Activated T-cell treated with anti-CD3 and anti-CD28 coated beads, Interleukin-2, amount 50 U/mL, for 4 hours (primary cell): ENCODE measurements at places on chromosomes 5 and 9.

DNA sequence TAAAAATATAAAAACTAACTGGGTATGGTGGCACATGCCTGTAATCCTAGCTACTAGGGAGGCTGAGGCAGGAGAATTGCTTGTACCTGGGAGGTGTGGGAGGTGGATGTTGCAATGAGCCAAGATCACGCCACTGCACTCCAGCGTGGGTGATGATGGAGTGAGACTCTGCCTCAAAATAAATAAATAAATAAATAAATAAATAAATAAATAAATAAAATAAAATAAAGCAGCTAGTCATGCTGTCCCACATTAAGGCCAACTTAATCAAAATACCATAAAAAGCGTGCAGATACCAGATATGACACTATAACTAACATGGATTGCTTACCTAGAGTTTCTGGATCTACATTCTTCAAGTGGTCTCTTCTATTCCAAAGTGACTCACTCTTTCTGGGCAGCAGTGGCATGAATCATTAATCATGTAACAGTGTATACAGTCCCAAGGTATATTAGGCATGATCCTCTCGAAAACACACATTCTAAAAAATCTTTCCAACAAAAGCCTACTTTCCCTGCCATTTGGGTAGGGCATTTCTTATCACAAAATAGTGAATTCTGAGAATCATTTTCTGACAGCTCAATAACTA is 187.1 kb downstream of the ELAVL2 start:
- DNase-seq: no peak

- no peak for DNase-seq
Observed at GRCh38 chr5:176904276-176904675, 5.1 kb upstream of the HK3 start.

DNA sequence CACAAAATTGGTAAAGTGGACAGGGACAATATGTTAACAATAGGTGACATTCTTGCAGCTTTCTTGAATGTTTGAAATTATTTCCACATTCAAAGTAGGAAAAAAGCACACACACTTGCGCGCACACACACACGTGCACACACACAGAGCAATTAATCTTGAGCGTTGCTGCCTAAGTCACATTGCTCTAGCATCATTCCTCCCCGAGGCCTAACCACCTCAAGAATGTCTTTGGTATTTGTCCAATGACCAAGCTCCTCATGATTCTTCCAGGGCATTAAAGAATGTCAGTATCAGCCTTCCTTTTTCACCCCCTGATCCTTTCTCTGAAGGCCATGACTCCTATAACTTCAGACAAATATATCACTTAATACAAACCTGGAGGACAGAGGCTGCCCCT is 198.1 kb downstream of the NPR3 start:
- DNase-seq: no peak

GRCh38 chr5:43604699-43605098 is 1.7 kb downstream of the NNT start:
- no peak for DNase-seq

DNA sequence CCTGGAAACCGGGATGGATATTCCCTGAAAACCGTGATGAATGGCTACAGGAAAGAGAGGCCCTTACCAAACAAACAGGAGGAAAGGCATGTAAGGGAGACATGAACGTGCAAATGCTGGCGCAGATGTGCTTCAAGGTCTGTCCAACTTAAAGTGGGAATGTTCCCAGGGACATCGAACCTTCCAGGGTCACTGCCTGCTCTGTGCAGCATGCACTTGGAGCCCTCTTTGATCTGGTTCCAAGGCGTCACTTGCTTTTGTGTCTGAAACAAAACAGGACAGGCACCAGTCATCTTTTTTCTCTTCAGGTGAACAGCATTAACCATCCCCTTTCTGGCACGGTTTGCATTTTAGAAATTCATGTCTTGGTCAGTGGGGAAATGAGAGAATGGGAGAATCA is 479.4 kb downstream of the RASEF start:
- no peak for DNase-seq

DNA sequence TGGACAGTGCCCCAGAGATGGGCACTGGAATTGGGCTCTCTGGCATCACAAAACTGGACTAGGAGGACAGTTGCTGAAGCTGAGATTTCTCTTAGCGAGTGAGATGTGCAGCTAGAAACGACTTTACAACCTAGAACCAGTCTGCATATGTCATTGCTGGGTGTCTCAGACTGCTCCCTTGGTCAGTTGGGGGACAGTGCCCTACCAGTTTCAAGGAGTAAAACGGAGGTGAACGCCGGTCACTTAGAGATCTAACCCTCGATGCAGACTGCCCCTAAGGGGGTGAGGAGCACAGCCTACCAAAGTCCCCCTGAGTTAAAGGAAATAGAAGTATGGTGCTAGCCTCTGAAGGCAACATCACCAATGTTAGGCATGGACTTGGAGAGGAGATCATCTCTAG is 704.4 kb upstream of the CDH9 start:
- DNase-seq: no peak
